ENCODE measurements at places on chromosomes 16 and 17. TPM values are rescaled to one million over a fixed set of nuclear protein-coding genes. Genes with fewer than 3 reads are reported as not detected.

GRCh38 chr16:87186446-87186845 is 130.7 kb downstream of the C16orf95 start:
- no peak for DNase-seq

- DNase-seq: peak; percentile 39
These were observed 157.1 kb downstream of the RGS9 start for GRCh38 chr17:65294181-65294719.

- no peak for DNase-seq
These were observed 18.3 kb upstream of the EFCAB13 start for GRCh38 chr17:47305302-47305923.

DNA sequence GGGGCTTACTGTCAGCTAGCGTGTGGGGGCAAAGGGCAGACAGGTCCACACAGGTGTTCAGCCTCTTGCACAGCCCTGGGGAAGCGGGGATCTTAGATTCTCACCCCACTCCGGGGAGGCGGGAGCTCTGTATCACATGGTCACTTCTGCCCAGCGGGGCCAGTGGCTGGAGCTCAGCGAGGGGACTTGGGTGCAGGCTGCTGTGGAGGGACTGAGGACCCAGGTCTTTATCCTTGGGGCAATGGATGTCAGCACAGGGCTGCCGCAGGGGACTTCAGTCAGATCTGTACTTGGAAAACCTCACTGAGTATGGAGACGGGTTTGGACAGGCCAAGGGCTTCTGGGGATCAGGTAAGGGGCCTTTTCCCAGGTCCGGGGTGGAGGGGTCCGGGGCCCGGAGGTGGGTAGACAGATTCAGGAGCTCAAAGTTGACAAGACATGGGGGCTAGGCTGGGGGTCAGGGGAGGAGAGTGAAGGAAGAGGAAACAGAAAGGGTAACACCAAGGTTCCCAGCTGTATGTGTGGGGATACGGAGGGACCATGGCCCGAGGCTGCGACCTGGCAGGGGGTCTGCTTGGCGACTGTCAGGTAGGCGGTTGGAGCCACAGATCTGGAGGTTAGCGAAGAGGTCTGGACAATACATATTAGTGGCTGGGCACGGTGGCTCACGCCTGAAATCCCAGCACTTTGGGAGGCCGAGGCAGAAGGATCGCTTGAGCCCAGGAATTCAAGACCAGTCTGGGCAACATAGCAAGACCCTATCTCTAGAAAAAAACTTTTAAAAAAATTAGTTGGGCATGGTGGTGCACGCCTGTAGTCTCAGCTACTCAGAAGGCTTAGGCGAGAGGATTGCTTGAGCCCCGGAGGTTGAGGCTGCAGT is 15.1 kb upstream of the BAIAP2 start:
- DNase-seq: no peak

DNA sequence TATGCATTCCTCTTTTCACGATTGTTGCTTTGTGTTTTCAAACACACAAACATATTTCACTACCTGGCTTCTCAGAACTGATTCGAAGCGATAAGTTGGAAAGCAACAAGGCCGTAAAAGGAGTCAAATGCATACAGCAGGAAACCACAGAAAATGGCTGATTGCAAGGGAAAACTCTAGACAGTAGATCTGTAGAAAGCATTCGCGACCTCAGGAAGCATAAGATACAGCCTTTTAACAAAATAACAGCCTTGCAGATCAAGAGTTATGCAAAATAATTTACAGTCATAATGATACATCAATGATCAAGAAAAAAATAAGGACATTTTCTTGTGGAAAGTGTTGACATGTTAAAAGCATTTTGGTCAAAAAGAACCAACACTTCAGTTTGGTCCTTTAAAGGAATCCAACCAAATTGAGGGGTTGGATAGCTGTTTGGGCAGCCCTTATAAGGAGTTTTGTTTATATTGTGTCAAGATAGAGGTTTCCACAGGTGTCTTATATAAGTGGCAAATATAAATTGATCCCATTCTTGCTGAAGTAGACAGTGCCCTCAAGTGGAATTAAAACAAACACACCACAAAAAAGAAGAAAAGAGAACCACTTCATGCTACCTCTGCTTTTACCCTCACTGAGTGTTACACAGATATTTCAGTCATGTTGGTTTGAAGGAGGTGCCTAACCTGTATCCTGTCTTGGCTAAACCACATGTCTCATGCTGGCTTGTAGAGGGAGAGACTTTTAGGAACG is 5.5 kb downstream of the CYLD start:
- DNase-seq: peak; percentile 19

KRT33A gene
- polyA plus RNA-seq: not detected

RMI2 gene
- polyA plus RNA-seq: 38.9 TPM

Data from left renal pelvis (tissue), 4 donors.